ENCODE measurements at places on chromosomes 3 and 15. TPM values are rescaled to one million over a fixed set of nuclear protein-coding genes. Genes with fewer than 3 reads are reported as not detected.

SOX14 gene
- total RNA-seq, result not detected

SCN10A gene
- total RNA-seq, result not detected

UBR1 gene
- 45.6 TPM for total RNA-seq

CKMT1A gene
- total RNA-seq, result not detected

TUBGCP5 gene
- 17.0 TPM for total RNA-seq

TRPM1 gene
- total RNA-seq, result not detected

FES gene
- 23.4 TPM for total RNA-seq

CHRNA7 gene
- total RNA-seq, result 0.26 TPM

ECE2 gene
- not detected for total RNA-seq

ANKUB1 gene
- total RNA-seq, result not detected

SLC35A5 gene
- total RNA-seq, result 35.3 TPM

SERPINI1 gene
- 1.3 TPM for total RNA-seq
